GM20000 (cell line): ENCODE measurements at places on chromosomes 2 and 18.
A peak's percentile ranks its signal among the peaks of the same experiment; 100 is the strongest.

- no peak for DNase-seq
These were observed 98.0 kb downstream of the EVA1A start for GRCh38 chr2:75462721-75463120.

- no peak for DNase-seq
These were observed 80.5 kb upstream of the ABCA12 start for GRCh38 chr2:215218587-215219577.

DNA sequence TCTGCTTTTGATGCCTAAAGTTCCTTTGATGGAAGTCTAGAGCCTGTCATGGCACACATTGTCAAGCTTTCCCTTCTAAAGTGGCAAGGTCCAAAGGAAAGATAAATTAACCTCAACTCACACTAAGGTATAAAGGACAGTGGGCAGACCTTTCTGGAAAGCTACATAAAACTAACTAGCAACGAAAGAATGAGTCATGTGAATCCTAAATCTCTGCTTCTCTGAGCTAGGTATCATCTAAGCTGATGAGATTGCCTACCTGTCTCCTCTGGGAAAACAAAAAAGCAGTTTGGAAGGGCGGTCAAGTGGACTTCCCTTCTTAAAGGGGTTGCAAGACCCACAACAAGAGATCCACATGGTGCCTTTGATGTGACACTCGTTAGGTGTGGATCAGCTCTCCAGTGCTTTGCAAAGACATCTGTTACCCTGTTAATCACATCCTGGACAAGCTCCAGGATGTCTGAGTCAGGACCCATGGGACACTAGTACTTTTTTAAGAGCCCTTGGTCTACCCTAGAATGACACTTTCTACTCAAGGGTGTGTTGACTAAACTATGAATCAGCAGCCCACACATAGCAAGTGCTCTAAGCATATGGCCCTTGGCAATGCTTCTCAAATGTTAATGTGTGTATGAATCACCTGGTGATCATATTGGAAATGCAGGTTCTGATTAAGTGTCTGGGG, 173.5 kb downstream of the ALK start:
- no peak for DNase-seq

DNA sequence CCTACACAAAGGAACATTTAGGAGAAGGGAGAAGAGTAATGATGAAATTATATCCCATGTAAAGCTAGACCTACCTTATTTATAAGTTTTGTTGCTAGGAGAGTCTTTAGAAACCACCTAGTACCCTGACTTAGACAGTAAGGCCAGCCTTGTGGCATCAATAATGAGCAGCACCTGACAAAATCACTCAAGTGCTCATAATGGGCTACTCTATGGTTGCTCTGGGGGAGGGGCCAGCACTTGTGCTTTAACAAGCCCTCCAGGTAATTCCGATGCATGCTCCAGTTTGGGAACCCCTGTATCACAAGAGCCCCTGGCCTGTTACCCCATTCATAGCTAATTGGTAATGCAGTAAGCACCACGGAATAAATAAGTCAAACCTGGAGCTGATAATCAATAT, 102.9 kb upstream of the ALK start:
- no peak for DNase-seq

GRCh38 chr18:55912071-55912470, 324.1 kb upstream of the TCF4 start:
- no peak for DNase-seq

GRCh38 chr18:49006641-49007454, 56.1 kb upstream of the SMAD7 start:
- DNase-seq = no peak

GRCh38 chr18:54647176-54647575, 56.1 kb downstream of the DYNAP start:
- DNase-seq = peak; percentile 15

- DNase-seq = peak; percentile 27
These were observed 572 bp downstream of the RPS27A start for GRCh38 chr2:55232863-55233657.

GRCh38 chr2:8732601-8733000, 50.7 kb downstream of the ID2 start:
- DNase-seq = no peak

DNA sequence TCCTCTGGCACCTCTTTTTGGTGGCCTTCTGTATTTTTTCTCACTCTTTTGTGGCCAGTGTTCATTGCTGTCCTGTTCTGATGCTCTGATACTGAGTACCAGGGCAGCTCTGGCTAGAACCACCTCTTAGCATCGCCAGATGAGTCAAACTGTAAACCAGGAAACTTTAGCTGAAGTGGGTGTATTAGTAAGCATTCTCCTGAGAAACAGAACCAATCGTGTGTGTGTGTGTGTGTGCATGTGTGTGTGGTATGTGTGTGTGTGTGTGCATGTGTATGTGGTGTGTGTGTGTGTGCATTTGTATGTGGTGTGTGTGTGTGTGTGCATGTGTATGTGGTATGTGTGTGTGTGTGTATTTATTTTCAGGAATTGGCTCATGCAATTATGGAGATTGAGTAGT, 166.3 kb upstream of the SKOR2 start:
- no peak for DNase-seq
